ENCODE measurements at places on chromosomes 7 and 10.
A peak's percentile ranks its signal among the peaks of the same experiment; 100 is the strongest.

DNA sequence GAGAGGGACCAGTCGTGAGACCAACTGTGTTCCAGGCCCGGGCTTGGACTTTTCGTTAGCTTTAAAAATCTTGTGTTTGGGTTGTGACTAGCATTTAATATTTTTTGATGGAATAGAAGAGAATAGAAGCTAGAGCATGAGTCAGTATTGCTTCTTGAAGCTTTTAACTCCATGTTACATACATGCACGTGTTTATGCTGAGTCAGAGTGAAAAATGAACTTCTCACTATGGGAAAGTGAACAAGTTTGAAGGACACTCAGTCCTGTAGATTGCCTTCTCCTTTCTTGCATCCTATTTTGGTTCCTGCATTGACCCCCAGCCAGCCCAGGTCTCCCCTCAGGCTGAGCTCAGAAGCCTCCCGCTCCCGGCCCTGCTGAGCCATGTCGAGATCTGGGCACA, 31.8 kb downstream of the GHRHR start:
- DNase-seq = no peak

- no peak for DNase-seq
Observed at GRCh38 chr10:66349076-66349475, 576.8 kb upstream of the LRRTM3 start.

DNA sequence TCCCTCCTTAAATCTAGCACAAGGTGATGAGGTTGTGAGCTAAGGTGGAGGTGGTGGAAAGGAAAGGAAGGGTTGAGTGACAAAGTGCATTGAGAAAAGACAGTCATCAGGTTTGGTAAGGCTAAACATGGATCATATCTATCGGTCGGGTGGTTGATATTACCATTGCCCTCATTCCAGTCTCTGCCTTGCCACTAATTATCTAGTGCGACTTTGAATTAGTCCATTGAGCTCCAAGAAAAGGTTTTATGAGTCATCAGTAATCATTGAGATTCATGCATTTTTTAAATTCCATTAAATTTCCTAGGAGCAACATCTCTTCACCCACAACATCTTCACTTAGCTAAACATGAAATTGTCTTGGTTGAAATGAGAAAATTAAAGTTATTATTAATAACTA, 68.9 kb upstream of the FRMD4A start:
- no peak for DNase-seq

- no peak for DNase-seq
Observed at GRCh38 chr7:114405427-114405826, 9.2 kb upstream of the FOXP2 start.

GRCh38 chr10:130802301-130802700, 509.2 kb downstream of the TCERG1L start:
- DNase-seq = no peak

DNA sequence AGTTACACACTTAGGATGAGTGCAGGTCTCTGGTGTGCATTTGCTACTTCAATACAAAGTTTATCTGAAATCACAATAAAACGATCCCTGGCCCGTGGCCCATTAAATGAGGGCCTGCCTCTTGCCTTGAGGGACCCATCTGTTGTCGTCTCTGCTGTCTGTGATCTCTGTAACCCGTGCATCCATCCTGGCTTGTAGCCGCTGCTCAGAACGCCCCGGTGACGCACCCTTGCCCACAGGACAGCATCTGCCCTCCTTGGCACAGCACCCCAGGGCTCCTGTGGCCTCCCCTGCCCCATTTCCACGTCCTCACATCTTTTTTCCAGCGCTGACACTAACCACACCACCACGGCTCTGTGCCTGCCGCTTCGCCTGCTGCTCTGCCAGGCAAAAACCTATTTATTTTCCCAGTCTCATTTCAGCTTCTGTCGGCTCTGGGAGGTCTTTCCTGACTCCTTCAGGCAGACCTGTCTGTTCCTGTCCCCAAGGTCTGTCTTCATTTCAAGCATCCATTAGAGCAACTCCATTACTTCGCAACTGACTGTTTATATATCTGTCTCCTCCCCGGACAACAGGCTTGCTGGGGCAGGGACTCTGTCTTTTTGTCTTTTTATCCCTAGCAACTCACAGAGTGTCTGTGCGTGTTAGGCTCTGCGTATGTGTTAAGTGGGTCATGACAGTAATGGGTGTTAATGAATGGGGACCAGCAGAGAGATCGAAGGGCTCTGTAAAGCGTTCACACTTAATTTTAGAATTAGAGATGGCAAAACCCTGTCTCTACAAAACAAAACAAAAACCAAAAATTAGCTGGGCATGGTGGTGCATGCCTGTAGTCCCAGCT, 16.4 kb downstream of the CARD11 start:
- no peak for DNase-seq

DNA sequence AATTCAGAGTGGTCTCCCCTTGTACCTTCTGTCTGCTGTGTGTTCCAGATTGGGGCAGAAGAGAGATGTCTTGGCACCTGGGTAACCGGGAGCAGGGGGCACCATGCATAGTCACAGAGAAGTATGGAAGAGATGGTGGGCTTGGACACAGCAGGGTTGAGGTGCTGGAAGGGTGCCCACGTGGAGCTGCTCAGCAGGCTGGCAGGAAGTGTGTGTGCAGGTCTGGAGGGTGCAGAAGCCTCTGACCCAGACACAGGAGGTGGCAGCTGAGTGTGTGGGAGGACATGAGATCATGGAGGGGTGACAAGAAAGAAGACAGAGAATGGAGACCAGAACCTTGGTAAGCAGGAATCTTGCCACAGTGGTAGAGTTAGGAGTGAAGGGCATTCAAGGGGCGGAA, 42.3 kb upstream of the DUSP5 start:
- DNase-seq = no peak

DNA sequence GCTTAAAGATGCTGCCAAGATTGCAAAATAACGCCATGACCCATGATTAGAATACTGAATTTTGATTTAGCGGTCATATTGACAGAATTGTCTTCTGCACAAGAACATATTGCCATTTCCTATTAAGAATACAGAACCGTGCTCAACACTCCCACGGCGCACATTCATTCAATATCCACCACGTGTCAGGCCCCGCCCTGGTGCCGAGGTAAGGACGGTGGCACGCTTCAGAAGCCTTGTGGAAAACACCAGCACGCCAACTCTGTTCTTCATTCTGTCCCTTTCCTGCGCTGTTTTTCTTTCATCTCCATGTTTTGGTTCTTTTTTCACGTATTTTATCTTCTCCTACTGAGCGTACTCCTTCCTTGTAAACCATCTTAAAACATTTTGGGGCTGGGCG, 189.3 kb downstream of the ZMYND11 start:
- no peak for DNase-seq

DNA sequence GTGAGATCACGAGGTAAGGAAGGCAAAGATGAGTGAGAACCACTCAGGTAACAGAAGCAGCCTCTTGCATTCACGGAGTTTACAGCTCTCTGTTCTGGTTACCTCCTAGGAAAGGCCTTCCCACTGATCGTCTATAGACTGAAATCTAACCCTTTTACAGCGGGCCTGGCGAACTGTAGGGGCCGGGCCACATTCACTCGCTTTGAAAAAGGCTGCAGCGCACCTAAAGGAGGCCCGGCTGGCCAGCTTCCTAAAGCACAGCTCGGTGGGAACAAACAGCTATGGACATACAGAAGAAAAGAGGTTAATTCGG, 565 bp downstream of the ATP5MK start:
- peak; percentile 19 for DNase-seq

DNA sequence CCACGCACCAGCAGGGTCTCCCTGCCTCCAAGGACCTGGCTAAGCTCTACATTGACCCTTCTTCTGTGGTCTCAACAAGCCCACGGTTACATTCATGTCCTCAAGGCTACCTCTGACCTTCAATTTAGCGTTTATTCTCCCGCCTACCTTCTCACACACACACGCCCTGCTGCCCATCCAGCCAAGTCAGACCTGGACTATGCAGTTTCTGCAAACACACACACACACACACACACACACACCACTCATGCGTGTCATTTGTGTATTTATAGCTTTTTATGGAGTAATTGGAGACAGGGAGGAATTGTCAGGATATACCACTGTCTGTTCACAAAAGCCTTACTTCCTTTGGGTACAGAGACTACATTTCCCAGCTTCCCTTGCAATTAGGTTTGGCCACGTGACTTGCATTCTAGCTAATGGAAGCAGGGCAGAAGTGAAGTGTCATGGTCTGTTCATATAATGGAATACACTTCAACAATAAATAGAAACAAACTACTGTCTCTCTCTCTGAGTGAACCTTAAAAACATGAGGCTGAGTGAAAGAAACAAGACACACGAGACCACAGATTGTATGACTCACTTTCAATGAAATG, 53.8 kb upstream of the CPXM2 start:
- no peak for DNase-seq

DNA sequence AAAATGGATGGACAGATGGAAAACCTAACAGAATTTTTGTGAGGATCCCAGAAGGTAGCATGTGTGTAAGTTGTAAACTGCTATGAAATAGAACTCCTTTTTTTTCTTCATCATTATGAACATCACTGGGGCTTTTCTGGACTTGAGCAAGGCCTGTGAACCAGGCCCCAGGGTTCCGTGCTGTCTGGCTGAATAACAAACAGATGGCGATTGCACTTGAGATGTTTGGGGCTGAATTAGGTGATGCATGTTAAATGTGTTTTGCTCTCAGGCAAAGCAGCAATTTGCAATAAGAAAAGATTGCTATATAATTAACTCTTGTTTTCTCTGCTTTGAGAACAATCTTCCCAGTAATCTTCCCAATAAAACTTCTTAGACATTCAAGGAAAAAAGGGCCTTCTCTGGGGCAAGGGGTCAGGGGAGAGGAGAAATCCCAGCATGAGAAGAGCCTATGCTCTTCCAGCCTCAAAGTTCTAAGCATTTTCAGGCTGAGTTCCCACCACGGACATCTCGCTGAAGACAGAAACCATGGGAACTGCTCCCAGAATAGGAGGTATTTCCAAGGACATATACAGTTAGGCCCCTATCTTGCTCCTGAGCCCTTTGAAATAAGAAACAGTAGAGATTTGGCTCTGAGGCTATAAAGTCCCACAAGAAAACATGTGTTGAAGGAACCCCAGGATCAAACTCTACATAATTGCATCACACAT, 98.7 kb downstream of the ITIH5 start:
- DNase-seq = no peak

DNA sequence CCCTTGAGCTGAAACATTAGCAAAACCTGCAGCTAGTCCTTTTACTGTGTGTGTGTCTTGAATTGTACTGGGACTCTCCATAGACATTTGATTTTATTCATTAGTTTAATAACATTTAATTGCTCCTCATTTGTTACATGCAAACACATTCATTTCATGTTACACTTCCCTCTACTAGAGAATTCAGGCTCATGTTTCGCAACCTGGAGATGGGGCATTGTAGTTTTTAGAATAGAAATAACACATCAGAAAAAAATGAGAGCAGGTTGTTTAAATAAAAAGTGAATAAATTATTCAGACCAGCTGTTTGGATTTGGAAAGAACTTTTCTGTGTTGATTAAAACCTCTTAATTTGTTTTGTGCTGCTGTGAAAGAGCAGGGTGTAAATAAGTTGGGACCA, 243.9 kb downstream of the ETV1 start:
- DNase-seq = no peak

- DNase-seq = no peak
Observed at GRCh38 chr7:42893346-42894240, 18.3 kb downstream of the C7orf25 start.

DNA sequence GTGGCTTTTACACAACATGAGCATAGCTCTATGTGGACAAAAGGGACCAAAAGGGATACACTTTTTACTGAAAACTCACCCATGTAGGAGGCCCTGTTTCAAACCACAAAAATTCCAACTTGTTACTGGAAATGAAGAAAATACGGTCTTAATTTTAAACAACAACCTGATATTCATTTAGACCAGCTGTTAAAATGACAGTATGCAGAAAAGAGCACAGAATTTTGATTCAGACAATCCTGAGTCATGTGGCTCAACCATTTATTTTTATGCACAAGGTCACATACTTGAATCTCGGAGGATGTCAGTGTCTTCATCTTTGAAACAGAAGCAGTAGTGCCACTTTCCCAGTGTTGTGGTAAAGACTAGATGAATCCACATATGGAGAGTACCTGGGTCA, 426.5 kb upstream of the NFE2L3 start:
- DNase-seq = no peak

- no peak for DNase-seq
Observed at GRCh38 chr7:150972023-150972468, 6.1 kb downstream of the KCNH2 start.

DNA sequence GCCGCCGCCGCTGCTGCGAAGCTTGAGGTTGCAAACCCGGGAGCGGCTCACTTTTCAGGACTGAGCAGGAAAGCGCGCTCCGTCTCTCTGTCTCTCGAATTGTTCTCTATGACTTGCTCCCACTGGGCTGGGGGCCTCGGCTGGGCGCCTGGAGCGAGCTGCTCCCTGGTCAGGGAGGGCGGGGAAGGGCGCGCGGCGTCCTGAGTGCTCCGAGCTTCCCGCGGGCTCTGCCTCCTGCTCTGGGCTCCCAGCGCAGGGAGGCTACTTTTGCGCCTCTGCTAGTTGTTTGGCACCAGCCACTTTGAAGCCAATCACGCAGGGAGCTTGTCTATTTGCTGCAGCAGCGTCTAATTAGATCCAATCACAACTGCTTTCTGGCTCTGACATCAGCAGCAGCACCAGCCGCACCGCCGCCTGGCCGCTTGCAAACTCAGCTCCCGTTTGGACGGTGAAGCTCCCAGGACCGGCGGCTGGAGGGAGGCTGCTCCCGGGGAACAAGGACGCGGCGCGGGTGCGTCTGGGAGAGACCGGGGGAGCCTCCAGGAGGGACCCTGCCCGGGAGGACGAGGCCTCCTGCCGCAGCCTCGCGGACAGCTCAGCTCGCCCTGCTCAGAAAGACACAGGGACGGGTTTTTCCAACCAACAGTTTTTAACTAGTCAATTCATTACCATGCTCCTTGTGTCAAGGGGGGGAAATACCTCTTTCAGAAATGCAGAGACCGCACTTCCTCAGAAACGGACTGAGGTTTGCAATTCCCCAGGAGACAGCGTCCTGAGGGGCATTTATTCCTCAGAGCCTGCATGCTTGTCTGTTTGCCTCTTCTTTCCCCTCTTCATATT, at the start of gene ADARB2:
TSS of gene ADARB2 (minus strand) at position 304 of the 840 bp plus-strand sequence.
- DNase-seq = peak; percentile 71

DNA sequence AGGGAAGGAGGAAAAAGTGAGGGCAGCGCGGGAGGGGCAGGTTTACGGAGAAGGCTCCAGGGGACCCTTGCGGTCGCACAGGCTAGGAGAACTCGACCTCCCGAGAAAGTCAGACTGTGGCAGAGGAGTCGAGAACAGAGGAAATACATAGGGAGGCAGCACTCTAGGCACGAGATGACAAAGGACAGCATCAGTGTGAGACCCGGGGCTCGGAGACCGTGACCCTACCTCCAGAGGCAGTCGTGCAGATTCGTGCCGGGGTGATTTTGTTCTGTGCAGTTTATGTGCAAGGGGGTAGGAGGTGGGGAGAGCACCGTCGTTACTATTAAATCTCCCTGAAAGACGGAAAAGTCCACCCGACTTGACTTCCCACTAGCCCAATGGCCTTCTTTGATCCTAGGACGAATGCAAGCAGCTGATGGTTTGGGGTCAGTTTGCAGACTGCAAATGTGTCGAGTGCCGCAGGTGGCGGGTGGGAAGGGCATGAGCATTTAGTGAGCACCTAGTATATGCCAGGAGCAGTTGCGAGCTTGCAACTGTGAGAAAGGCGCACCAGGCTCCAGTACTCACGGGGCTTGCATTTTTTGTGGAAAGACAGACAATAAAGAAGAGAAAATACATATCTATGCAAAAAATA, 674 bp upstream of the OSBPL3 start:
- DNase-seq = peak; percentile 58

GRCh38 chr7:115910541-115911164, 119.9 kb downstream of the TFEC start:
- DNase-seq = no peak

All from GM10248 (cell line).